Amniotic stem cell (primary cell): ENCODE measurements at places on chromosomes 3 and 15.

- DNase-seq: no peak
Measured at GRCh38 chr15:99565049-99565298, 810 bp upstream of the MEF2A start.

- no peak for DNase-seq
Measured at GRCh38 chr15:39666677-39667076, 85.8 kb downstream of the THBS1 start.

DNA sequence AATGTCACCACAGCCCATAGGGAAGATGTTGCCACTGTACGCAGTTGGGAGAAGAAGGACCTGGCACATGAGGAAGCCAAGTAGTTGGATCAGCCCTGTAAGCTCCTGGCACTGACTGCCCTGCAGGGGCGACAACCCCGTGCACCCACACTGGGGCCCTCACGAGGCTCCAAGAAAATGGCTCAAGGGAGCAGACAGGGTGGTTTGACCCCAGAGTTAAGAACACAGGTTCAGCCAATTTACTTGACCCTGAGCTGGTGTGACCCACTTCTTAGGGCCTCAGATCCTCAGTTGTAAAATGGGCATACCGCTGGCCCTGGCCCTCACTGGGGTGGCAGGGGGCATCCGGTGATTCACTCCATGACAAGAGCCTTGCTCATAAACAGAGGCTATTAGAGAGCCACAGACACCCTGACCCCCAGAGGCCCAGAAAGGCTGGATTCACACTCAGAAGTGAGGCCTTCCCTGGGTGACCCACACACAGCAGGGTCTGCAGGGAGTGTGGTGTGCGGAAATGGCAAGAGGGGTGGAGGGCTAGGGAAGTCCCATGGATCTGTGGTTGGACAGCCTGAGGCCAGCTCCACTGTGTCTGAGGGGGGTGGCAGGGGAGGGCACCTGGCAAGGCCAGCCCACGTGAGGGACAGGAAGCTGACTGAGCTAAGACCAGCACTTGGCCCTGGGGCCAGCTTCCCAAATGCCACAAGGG lies 1.7 kb upstream of the HHATL start:
- no peak for DNase-seq

DNA sequence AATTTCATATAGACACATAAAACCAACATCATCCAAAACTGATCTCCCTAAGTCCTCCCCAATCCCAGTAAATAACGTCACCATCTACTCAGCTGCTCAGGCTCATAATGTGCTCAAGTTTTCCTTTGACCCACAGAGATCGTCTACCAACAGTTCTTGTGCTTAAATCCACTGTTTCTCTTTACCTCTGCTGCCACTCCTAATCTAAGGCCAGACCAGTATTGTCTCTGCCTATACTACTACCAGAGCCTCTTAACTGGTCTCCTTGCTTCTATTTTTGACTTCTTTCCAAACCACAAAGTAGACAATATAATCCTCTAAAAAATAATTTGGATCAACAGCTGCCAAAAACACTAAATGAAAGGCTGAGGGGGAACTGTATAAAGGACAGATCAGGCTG lies 65.3 kb downstream of the CLASP2 start:
- DNase-seq: no peak

GRCh38 chr3:52062505-52062904 lies 6.1 kb upstream of the DUSP7 start:
- DNase-seq: peak; percentile 41

DNA sequence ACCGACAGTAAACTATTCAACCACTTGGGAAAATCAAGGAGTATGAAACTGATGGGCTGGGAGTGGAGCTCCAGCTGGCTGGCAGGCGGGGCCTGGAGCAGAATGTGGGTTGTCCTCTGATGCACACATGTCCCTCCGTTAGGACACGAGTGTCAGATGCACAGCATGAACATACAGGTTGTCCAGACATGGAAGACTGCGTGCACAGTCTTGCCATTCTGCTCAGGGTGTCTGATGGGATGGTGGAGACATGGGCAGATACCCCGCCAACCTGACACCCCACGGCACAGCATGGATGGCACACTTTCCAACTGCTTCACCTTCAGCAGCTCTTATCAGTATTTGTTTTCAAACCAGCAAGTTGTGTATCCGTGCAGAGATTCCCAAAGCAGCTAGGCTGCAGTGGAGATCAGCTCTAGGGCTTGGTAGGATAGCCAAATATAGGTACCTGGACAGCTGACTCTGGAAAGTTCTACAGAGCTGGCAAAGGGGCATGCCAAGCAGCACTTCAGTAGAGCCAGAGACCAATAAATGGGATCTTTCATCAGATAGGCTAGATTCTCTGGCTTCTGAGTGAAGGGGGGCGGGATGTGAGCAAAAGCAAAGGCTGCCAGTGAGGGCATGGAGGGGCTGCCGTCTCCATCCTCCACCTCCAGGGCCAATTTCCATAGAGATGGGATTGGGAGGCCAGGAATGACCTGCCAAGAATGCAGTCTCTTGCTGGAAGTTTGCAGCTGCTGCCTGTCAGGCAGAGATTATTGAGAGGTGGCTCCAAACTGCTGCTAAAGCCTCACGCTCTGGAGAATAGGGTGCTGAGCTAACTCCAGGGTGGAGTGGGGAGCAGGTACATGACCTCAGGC lies 47.2 kb upstream of the KY start:
- no peak for DNase-seq

- peak; percentile 51 for DNase-seq
Measured at GRCh38 chr3:130276203-130276803, 69.2 kb upstream of the COL6A5 start.

- no peak for DNase-seq
Measured at GRCh38 chr3:23113455-23114171, 89.5 kb upstream of the UBE2E2 start.

- no peak for DNase-seq
Measured at GRCh38 chr3:185912929-185913901, 24.6 kb downstream of the TRA2B start.

GRCh38 chr15:46708226-46708625 lies 1009.1 kb upstream of the SEMA6D start:
- DNase-seq: no peak

DNA sequence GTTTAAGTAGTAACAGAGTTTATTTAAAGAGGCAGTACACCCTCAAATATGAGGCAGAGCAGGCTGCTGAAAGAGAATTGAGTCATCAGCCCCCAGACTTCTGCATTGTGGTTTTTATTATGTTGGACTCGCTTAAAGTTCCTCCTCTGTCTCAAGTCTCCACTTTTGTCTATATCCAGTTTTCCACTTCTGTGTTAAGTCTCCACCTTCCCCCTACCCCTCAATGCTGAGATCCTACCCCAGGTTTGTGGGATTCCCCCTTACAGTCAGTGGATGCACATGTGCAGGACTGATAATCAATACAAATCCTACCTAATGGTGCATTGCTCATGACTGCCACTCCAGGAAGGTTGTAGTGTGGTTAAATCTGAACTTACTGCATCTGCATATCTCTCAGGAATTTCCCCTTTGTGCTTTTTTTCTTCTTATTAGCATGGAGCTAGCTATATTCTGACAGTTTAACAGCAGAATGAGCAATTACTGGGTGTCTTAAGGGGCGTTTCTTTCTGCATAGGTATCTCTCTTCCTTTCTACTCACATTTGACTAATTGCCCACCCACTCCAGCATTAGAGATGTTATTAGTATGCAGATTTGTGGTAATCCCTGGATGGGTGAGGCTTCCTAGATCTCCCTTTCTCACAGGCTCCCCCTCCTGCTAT lies 11.9 kb upstream of the CD200R1L start:
- DNase-seq: no peak

GRCh38 chr3:32354362-32354778 lies 37.3 kb upstream of the CMTM7 start:
- DNase-seq: no peak

DNA sequence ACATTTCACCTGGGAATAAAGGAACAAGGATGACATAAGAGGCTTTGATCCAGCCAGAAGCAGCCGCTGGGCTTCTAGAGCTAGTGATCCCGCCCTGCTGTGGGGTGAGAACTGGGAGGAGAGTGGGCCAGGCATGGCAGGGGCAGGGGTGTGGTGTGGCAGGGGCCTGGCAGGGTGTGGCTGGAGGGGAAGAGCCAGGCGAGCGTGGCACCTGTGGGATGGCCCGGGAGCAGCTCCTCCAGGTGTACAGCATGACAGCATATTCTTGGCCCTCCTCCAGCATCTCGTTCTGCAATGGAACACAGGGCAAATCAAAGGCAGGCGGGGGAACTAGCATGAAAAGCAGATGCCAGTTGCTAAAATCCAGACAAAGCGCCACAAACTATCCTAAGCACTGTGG lies 35.5 kb downstream of the CYFIP1 start:
- no peak for DNase-seq
